ENCODE measurements at places on chromosomes 1 and 21.

GRCh38 chr21:29487154-29487553 is 188.4 kb downstream of the BACH1 start:
- DNase-seq, result no peak

GRCh38 chr1:14742181-14742980 is 143.9 kb downstream of the KAZN start:
- no peak for DNase-seq

DNA sequence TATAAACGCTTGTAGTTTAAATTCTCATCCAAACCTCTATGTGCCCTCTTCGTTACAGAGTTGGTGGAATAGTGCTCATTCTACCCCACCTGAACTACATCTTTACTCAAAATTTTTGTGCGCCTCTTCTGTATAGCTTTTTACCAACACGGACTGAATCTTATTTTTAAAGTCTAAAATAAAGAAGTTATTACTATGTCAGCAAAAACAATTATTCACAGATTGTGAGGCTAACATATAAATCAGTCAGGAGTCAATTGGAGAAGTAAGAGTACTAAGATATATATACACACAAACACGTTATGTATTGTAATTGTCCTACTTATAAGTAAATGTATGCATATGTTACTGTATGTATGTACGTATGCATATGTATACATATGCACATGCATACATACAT is 274.9 kb upstream of the ADGRL4 start:
- no peak for DNase-seq

DNA sequence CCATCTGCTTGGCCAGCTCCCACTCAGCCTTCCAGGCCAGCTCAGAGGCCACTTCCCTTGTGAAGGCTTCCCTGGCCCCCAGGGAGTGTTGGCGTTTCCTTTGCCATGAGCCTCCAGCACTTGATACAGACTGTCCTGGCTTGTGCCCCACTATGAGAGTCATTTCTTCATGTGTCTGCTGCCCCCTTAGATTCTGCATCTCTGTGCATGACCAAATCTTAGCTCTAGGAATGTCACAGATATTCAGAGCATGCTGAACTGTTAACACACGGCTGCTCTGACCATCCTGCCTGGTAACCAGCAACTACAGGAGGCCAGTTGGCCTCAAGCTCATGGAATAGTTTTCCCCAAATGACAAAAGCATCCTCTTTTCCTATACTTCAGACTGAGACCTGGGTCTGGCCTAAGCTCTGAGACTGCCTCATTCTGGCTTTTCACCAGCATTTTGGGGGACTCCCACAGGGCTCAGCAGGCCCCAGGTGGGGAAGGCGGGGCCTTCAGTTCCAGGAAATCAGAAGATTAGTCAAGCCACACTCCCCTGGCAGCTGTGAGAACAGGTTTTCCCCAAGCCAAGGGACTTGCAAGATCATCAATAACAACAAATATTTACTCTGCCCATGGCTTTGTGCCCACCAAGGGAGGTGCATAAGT is 182.6 kb upstream of the EDN2 start:
- no peak for DNase-seq
